ENCODE measurements at places on chromosomes 4 and X. TPM values are rescaled to one million over a fixed set of nuclear protein-coding genes. Genes with fewer than 3 reads are reported as not detected.

Gene CHST7
- 14.3 TPM for total RNA-seq

Gene RRH
- 0.67 TPM for total RNA-seq

Gene TAF7L
- total RNA-seq, result not detected

DNA sequence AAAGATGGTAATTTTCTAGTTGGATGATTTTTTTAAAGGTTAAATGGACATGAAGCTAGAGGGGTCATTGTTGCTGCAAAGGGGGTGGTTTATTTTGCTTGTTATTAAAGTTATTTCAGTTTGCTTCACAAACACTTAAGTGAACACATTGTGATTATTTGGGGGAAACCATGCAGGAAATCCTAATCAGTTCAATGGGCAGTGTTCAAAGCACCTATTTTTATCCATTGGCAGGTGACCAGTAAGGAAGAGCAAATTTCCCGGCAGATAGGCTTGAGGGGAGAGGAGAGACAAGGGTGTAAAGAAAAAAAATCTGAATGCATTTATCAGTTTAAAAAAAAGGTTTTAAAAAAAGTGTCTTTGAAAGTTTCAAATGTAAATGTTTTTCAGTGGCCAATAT is 17.6 kb downstream of the GPR174 start:
- no peak for DNase-seq

Measured in adrenal gland (tissue), 19 donors.